ENCODE measurements at places on chromosomes 2 and 18.
A peak's percentile ranks its signal among the peaks of the same experiment; 100 is the strongest.

DNA sequence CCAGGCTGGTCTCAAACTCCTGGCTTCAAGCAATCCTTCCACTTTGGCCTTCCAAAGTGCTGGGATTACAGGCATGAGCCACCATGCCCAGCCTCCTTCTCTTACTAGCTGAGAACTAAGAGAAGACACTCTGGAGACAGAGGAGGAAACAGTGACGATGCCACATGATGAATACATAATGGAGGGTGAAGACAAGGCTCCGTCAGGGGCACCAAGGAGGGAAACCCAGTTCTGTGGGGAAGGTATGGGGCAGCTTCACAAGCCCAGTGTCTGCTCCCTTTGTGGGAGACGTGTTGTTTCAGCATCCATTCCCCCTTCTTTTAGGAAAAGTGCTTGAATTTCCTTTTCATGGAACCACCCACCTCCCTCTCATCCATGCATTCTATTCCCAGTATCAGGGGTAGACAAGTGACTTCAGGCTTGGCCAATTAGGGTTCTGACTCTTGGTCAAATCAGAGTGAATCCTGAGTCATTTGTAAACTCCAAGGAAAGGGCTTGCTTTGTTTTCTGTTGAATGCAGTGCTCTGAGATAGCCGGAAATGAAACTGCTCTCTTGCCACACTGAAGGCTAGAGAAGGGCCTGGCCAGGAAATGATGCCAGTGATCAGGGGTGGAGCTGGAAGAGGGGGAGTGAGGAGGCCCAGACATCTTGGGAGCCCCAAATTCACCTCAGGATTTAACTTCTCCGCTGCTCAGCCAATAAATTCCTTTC lies 23.7 kb downstream of the TMEM127 start:
- DNase-seq, result peak; percentile 81

- DNase-seq, result no peak
Measured at GRCh38 chr2:28778392-28778791, 26.8 kb downstream of the PPP1CB start.

DNA sequence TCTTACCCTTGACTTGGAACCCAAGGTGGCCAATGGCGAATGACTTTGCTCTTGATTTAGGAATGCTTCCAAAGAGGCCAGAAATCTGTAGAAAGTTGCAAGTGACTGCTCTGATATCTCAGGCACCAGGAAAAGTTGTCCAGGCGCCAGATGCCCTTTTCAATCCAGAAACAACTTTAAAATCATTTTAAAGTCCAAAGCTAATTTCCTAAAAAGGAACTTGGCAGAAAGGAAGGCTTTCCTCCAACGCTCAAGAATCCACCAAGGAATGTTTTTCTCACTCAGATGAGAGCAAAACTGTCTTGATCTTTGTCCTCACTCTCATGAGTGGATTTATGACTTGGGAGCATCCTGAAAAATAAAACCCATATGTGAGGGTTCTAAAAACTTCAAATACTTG lies 5.3 kb downstream of the NGEF start:
- no peak for DNase-seq

- peak; percentile 71 for DNase-seq
Measured at GRCh38 chr18:37403100-37403781, 162.4 kb downstream of the CELF4 start.

DNA sequence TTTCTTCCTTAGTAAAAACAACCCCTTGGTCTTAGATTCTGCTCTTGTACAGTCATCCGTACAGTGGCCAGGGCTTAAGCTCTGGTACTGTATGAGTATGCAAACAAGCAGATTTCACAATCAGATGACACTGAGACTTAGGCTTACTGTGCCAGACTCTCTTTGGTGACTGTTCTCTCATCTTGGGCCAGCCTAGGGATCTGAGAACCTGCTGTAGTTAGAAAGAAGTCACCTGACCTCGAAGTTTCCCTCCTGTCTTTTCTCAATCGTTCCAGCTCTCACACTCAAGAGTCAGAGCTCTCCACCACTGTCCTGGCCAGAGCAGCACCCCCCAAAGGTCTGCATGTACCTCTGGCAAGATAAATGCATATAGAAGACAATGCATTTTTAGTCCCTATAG lies 63.2 kb downstream of the ZEB2 start:
- DNase-seq, result no peak
